ENCODE measurements at places on chromosomes 6 and 20.

DNA sequence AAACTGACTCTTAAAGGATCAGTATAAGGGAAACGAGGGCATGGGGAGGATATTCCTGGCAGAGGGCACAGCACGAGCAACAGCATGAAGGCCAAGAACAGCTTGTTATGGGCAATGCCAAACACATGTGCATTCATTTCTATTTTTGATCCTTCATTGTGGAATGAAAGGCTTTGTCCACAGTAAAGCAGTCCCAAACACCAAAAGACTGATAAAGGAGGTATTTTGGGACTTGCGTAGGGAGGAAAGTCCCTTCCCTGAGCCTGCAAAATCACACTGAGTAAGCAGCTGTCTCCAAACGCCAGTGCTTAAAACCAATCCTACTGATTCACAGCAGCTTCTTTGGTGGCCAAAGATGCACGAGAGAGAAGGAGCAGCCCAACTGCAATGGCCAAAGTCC is 138.2 kb downstream of the UNC5CL start:
- no peak for DNase-seq

GRCh38 chr6:157405986-157406385 is 25.0 kb downstream of the ZDHHC14 start:
- no peak for DNase-seq

GRCh38 chr20:42193119-42193518 is 574.9 kb upstream of the CHD6 start:
- DNase-seq, result no peak

DNA sequence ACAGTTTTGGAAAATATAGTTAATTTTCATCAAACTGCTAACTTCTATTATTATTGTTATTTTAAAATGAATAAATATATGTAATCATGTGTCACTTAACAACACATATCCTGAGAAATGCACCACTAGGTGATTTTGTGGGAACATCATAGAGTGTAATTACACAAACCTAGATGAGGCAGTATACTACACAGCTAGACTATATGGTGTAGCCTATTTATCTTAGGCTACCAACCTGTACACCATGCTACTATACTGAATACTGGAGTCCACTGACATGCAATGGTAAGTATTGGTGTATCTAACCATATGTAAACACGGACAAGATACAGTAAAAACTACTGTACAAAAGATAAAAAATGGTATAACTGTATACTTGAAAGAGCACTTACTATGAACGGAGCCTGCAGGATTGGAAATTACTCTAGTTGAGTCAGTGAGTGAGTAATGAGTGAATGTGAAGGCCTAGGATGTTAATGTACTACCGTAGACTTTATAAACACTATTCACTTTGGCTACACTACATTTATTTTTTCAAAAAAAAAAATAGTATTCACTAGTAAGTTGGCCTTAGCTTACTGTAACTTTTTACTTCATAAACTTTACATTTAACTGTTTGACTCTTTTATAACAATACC is 72.4 kb downstream of the ASCC3 start:
- no peak for DNase-seq

- peak; percentile 28 for DNase-seq
Measured at GRCh38 chr20:38725931-38726803, 1.9 kb downstream of the SLC32A1 start.

DNA sequence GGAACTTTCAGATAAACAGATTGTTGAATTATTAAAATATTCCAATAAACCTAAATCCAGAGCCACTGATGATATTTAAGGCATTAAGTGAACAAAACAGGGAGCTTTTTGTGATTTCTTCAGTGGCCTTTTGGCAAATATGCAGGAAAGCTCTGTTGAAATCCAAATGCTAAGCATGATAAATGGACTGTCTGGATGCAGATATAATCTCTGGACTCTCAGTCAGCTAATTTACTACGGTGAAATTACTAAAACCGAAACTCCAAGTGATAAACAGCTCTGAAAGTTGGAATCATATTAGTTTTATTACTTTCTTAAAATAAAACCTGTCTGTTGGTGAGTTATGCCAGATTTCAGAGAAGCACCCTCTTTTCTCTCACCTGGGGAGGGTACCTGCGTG is 120.3 kb downstream of the IMPG1 start:
- DNase-seq, result no peak

DNA sequence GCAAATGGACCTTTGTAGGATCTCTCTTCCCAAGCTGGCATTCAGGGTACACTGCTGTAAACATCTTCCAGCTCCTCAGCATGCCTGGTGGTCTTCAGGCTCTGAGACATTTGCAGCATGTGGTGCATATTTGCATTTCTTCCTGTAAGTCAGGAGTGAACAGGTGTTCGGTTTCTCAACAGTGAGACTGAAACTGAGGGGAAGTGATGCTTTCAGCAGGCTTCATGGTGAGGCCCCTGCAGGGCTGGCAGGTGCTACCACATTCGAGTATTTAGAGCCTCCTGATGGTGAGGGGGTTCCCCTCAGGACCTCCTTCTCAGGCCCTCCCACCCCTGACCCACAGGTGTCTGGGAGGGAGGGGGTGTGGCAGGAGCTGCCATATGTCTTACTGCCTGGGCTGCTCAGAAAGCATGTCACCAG is 15.1 kb downstream of the MYBL2 start:
- peak; percentile 99 for DNase-seq

DNA sequence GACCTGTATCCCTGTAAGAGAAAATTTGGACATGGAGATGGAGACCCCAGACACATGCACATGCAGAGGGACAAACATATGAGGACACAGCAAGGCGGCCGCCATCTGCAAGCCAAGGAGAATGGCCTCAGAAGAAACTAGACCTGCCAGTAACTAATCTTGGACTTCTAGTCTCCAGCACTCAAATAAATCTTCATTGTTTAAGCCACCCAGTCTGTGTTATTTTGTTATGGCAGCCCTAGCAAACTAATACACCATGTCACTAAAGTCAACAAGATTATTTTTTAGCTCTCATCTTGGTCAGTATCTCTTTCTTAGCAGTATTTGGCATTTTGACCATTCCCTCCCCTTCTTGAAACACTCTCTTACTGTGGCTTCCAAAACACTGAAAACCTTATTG is 26.7 kb downstream of the LATS1 start:
- no peak for DNase-seq

GRCh38 chr6:55182016-55182650 is 7.8 kb downstream of the HCRTR2 start:
- no peak for DNase-seq

DNA sequence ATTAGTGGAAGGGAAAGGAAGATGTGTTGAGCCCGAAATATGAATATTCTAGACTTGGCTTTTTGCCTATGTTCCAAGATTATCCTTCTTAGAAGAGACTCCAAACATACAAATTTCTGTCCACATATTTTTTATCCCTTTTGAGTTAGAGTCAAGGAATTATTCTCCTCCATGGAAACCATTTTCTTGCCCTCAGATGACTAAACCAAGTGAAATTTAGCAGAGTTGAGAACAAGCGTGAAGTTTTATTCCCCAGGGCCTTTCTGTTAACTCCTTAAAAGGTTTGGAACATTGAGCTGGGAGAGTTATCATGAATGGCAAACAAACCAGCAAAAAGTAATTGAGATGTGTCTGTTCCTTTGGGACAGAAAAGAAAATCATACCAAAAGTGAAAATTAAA is 286.1 kb upstream of the PLCB4 start:
- no peak for DNase-seq

GRCh38 chr6:111959766-111960165 is 86.5 kb upstream of the FYN start:
- no peak for DNase-seq

GRCh38 chr20:25177890-25178321 is 17.6 kb upstream of the ENTPD6 start:
- DNase-seq, result no peak

GRCh38 chr6:12160326-12160725 is 129.8 kb upstream of the EDN1 start:
- DNase-seq, result no peak

DNA sequence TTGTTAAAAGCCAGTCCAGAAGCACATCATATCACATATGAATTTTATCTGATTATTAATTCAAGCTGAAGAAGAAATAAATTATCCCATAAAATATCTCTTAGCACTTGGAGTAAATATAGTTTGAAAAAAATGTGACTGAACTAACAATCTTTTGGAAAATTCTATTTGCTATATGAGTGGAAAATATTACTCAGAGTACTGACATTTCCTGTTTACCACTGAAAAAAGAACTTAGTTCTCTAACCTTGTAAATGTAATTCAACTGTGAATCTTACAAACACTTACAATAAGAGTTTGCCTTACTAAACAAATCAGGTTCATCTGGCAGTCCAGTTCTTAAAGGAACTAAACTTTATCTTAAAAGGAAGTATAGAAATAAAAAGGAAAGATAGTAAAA is 44.2 kb downstream of the MOXD1 start:
- DNase-seq, result no peak

GRCh38 chr6:4969609-4970285 is 34.1 kb downstream of the RPP40 start:
- no peak for DNase-seq

GRCh38 chr6:91874971-91875370 is 1288.1 kb upstream of the MAP3K7 start:
- DNase-seq, result no peak

DNA sequence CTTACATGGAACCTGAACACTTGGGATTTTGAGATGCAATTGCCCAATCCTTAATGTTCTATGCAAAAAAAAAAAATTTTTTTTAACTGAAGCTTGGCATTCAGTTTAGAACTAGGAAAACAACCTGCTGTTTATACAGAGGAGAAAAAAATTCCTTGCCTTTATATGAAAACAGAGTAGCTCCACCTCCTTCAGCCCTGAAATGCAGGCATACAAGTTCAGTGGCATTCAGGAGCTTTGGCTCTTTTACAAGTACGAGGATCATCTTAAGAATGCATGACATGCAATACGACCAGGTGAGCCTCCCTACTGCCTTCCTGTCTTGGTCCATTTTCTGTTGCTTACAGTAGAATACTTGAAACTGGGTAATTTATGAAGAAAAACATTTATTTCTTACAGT is 20.4 kb downstream of the PAX1 start:
- DNase-seq, result no peak

GRCh38 chr6:74287932-74288331 is 591.9 kb downstream of the CD109 start:
- no peak for DNase-seq

- no peak for DNase-seq
Measured at GRCh38 chr6:138086573-138087196, 20.5 kb downstream of the PERP start.

GRCh38 chr6:77368660-77369313 is 94.5 kb downstream of the HTR1B start:
- no peak for DNase-seq

DNA sequence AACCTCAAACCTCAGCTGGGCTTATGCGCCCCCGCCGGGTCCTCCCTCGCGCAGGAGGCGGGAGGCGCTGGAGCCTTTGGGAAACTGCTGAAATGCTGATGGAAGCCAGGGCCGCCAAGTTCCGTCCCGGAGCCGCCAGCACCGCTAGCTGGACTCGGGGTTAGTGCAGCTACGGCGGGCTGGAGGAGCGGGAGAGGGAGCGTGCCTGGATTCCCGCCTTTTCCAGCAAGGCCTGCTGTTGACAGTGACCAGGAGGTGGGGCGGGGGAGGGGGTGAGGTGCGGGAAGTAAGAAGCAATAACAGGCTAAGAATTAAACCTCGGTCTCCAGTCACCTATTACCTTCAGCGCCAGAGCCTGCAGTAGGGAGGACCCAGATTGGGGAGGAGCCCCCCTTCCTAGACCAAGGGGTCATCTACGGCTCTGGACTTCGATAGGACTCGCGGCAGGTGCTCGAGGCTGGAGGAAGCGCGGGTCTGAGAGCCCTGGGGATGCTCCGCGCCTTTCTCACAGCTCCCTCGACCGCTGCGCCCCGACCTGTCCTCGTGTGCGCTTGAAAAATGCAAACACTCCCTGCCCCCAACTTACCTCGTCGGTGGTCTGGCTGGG is 20.5 kb downstream of the COL9A1 start:
- DNase-seq, result no peak

- no peak for DNase-seq
Measured at GRCh38 chr6:158496700-158497099, 63.2 kb upstream of the TMEM181 start.

DNA sequence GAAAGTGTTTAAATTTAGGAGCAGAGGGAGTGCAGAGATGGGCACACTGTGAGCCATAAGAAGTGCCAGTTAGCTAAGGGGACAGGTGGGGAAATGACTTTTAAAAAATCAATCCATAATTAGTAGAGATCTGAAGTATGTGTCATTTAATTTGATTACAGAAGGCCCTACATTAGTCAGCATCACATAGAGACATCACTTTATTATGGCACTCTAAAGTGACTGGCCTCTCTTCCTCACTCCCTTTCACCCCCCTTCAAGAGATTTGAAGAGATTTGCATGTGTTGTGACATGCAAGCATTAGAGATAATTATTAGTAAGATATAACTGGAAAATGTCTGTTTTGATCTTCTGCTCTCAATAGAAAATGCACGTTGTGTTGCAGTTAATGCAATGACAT is 86.7 kb downstream of the SLX4IP start:
- DNase-seq, result no peak

DNA sequence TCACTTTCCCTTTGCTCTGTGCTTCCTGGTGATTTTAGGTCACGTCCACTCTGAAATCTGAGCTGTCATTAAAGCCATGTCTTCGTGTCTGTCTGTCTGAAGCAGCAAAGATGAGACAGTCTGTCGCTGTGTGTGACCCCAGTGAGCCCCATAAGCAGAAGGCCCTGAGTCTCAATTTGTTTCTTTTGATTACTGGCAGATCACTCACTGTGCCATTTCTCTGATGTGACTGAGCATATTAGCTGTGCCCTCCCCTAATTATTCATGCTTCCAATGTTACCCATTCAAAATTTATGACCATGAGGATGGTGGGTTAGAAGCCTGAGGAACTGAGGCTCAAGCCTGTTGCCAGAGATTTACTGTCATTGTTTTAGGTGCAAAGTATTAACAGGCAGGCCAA is 117.6 kb downstream of the PLCB1 start:
- no peak for DNase-seq

DNA sequence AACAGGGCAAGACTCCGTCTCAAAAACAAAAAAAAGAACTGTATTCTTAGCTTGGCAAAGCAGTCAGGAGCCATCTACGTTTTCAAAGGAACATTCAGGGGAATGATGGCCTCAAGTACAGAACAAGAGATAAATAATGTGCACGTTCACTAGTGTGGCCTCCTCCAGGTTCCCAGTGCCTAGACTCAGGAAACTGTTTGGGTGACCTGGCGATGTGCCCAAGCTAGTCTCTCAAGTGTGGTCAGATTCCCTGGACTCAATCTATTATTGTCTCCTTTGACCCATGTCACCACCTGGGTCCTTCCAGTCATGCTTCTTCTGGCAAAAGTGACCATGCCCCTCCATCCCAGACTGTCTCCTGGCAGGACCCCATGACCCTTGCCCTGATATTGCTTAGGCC is 23.7 kb downstream of the TRAF3IP2 start:
- DNase-seq, result no peak

GRCh38 chr6:38065734-38066305 is 246.3 kb downstream of the ZFAND3 start:
- DNase-seq, result no peak

- no peak for DNase-seq
Measured at GRCh38 chr6:71393981-71394432, 105.4 kb downstream of the OGFRL1 start.

- no peak for DNase-seq
Measured at GRCh38 chr20:51902933-51903332, 100.6 kb upstream of the SALL4 start.

- no peak for DNase-seq
Measured at GRCh38 chr20:38092915-38093314, 59.4 kb downstream of the RPRD1B start.

- DNase-seq, result no peak
Measured at GRCh38 chr20:62405108-62405980, 1.7 kb downstream of the CABLES2 start.

Measured in NCI-H2171 treated with DMSO at 0.1 percent for 48 hours (cell line).